ENCODE measurements at places on chromosomes 2 and 18.

GRCh38 chr2:72173640-72174321, 26.1 kb upstream of the CYP26B1 start:
- DNase-seq = no peak

- peak; percentile 19 for DNase-seq
Observed at GRCh38 chr2:119338826-119339561, 27.6 kb downstream of the C2orf76 start.

DNA sequence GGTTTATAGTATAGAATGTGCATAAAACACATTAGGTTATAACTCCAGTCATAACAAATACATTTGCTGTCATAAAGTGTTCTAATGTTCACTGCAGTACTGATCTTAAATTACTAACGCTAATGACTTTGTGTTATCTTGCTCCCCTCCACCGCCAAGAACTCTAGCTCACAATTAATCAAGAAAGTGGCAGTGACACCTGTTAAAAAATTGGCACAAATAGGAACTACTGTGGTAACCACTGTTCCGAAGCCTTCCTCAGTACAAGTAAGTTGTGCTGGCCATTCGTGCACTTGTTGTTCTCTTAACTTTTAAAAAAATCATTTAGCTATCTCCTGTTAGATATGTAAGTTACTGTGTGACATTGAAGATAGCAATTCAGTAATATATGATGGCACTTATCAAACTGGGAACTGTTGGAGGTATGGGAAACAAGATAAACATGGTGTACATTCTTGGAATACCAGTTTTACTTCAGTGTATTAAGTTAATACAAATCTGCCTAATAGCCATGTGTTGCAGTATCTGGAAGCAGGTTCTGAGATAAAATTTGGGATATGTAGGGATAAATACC, 41.2 kb downstream of the TAF4B start:
- no peak for DNase-seq

- DNase-seq = no peak
Observed at GRCh38 chr2:143140864-143141661, 11.8 kb downstream of the ARHGAP15 start.

DNA sequence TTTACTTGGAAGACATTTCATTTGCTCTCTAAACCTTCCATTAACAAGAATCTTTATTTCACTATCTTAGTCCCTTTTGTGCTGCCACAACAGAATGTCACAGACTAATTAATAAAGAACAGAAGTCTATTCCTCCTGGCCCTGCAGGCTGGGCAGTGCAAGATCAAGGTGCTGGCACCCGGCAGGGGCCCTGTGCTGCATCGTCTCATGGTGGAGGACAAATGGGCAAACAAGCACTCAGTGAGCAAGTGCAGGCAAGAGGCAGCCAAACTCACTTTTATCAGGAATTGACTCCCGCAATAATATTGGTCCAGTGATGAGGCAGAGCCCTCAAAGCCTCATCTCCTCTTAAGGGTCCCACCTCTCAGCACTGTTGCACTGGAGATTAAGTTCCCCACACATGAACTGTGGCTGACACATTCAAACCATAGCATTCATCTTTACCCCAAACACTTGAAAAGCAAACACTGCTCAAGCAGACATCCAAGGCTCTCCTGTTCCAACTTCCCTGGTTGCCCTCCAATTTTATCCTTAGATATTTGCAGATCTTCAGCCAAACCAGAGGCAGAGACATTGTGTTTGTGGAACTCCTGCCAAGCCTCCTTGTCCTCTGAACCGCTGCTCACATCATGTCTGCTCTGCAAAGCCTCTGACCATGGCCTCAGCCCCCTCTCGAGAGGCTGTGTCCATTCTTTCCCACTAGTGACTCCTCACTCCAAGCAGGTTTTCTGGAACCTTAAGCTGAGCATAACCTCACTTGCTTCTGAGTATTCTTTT, 404.4 kb upstream of the SOX11 start:
- no peak for DNase-seq

- no peak for DNase-seq
Observed at GRCh38 chr2:6626401-6627012, 239.2 kb downstream of the CMPK2 start.

DNA sequence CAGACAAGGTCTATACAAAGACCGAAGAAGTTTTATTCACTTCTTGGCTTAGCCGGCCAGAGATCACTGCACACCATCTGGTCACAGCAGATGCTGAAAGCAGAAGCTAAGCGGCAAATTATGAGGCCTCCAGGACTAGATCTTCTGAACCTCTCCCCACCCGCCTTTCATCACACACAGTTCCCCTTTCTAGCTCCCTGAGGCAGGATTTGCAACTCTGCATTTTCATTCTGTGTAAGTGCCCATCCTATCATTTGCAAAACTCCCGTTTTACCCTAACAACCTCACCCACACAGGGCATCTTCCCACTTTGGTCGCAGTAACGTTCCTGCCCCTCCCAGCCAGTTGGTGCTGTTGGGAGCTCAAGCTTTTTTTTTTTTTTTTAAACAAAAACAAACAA, 3.1 kb upstream of the MOB1A start:
- no peak for DNase-seq

- no peak for DNase-seq
Observed at GRCh38 chr2:28310107-28310506, 82.6 kb upstream of the FOSL2 start.

DNA sequence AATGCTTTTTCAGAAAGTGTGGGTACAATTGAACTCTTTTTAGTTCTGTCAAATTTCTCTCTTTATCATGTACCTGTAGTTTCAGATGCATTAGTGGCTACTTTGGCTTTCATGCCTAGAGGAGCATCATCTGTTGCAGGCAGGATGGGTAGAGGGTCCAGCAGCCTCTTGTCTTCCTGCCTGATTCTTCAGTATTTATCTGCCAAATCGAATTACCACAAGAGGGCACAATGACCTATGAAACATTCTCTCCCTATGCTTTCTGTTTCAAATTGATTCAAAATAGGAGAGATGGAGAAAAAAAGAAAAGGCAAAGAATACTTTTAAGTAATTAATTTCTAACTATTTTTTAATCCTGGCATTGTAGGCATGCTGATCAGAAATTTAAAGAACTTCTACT, 477.2 kb downstream of the TRIB2 start:
- DNase-seq = no peak

GRCh38 chr2:236584521-236585384, 15.1 kb downstream of the ACKR3 start:
- DNase-seq = no peak

- DNase-seq = no peak
Observed at GRCh38 chr2:226411205-226411604, 388.4 kb downstream of the IRS1 start.

- no peak for DNase-seq
Observed at GRCh38 chr18:57242285-57242684, 95.4 kb downstream of the BOD1L2 start.

DNA sequence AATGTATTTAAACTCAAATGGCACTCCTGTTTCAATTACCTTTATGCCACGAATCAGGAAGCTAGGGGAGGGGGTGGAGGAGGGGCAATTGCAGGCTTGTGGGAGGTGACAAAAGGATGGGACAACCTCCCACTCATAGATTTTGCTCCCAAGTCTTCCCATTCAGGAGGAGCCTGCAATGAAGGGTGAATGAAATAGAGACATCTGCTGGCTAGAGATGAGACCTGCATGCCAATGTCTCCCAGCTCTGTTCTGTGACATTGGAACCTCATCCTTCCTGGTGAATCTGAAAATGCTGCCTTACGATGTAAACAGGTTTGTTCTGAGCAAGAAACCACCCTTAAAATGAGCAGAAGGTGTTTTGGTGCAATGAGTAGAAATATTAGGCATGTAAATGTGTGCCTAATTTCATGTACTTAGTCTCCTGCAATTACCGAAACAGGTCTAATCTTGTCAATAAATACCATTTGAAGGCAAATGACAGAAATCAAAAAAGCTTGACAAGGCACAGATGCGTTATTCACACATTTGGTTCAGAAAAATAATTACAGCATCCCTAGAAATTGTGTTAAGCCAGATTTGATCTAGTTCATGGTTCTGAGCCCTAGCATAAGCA, 2.7 kb upstream of the PID1 start:
- no peak for DNase-seq

DNA sequence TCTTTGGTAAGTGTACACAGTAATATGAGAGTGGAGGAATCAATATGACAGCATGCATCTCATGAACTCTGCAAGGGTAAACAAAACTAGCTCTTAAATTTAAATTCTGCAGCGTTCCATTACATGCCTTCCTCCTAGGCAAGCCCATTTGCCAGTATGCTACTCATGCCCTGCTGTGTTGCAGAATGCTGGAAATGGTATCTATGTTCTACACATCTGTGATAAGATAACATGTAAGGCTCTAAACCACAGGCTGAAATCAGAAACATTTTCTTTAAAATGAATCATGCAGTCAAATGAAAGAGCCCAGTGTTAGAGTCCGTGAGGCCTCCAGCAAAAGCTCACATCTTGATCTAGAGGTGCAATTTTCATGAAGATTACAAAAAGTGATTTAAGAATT, 112.8 kb upstream of the FN1 start:
- no peak for DNase-seq

GRCh38 chr18:48771641-48772375, 179.0 kb downstream of the SMAD7 start:
- no peak for DNase-seq

DNA sequence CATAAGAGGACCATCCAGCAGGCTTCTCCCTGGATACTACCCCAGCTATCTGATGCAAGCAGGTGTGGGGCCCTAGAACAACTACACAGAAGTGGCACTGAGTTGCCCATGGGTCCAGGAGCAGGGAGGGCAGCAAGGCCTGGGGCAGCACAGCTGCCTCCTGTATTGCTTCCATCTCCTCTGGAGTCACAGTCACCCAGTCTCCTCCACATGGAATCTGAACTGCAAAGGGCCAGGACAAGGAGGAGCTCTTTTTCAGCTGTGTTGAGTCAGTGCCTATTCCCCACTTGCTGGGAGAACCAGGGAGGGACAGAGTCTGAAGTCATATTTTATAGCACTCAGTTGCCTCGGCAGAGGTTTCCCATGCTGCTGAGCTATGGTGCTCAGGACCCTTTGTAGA, 67.9 kb upstream of the ALPP start:
- DNase-seq = no peak

DNA sequence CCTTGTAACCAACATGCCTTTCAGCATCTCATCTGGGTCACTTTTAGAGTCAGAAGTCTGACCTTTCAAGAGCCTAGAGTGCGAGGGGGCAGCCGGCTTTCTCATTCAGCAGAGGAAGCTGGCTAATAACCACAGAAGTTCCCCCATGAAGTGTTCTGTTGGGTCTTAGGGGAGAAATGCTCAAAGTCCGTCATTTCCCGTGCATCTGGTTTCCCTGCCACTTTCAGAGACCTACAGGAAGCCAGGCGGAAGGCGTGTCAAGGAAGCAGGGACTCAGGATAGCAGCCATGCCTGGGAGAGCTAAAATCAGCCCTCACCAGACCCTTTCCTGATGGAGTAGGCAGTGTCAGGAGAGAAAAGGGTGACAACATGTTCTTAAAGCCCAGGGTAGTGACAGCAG, 301.8 kb upstream of the ID2 start:
- DNase-seq = no peak

DNA sequence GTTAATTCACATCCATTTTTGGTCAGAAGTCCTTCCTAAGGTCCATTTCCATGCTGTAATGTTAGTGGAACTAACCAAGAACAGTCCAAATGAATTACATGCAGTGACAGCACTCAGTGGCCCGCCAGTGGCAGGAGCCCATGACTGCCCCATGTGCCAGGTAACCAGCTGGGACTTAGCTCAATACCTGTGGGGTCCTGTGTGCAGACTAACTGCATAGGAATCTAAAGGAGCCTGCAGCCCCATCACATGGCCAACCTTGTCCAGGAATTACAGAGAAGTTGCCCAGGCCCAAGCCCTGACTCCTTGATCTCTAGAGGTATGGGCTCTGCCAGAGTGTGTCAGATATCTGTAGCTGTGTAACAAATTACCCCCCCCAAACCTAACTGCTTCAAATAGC, 35.4 kb upstream of the GPR17 start:
- no peak for DNase-seq

- DNase-seq = no peak
Observed at GRCh38 chr18:9175115-9175514, 38.5 kb downstream of the ANKRD12 start.

DNA sequence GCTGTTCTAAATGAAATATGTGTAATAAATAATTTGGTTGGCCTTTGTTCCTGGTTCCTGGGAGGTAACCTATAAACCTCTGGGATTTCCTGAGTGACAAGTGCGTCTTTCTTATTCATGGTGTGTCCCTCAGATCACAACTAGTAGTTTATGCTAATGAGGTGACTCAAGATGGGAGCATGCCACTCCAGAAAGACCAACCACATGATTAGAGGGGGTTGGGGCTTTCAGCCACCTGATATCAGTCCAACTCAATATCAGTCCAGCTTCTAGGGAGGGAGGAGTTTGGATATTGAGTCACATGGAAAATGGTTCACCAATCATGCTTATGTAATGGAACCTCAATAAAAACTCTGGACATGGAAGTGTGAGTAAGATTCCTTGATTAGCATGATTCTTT, 96.6 kb downstream of the QPCT start:
- DNase-seq = no peak
